Activated naive CD4-positive, alpha-beta T cell (primary cell): ENCODE measurements at places on chromosomes 16 and 17.

DNA sequence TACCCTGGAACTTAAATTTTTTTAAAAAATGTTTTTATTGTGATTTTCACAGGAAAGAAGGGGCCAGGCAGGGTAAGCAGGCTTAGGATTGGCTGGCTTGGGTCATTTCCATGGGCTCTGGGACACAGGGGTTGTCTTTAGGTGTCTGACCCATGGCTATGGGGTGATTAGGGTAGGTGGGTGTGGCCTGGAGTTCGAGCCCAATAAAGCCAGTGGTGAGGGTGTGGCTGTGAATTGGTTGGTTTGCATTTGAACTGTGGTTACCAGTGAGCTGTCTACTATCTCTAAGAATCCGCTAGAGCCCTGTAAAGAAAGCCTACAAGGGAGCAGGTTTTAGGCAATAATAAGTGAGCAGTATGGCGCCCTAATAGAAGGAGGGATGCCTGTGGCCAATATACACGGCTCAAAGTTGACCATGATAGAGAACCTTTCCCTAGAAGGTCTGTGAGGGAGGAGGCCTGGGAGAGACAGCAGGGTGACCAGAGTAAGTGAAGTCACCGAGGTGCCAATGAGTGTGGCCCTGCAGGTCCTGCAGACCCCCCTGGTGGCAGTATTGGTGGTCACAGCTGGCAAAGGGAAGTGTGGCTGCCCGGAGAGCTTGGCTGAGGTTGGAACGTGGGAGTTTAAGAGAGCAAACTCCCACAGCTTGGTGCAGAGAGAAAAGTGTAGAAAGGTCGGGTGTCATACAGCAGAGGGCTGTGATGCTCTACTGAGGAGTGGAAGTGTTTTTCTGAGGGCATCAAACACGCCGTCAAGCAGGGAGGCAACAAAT is 454.0 kb downstream of the WWOX start:
- no peak for DNase-seq

- no peak for DNase-seq
Measured at GRCh38 chr17:80761110-80761871, 216.7 kb downstream of the RPTOR start.

DNA sequence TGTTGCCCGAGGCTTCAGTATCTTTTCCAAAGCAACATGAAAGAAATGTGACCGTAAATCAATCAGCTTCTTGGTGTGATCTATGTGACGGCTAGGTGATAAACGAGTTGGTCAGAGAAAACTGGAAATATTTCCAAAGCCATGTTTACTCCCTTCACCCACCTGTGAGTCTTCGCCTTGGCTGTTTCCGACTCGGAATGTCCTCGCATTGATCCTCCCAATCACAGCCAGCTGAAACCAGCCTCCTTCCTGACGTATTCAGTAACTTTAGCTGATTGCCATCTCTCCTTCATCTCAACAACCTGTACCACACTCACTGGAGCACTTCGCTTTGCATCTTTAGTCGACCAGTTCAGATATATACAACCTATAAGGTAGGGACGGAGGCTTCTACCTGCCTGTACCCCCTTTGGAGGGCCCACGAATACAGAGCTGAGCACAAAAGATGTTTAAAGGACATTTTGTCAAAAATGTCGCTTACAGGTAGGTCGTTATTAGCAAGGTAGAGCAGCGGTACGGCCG is 705 bp downstream of the KRABD2 start:
- no peak for DNase-seq

GRCh38 chr16:25269879-25270278 is 12.2 kb upstream of the ZKSCAN2 start:
- DNase-seq, result no peak

- no peak for DNase-seq
Measured at GRCh38 chr16:72810480-72810879, 237.4 kb downstream of the ZFHX3 start.

DNA sequence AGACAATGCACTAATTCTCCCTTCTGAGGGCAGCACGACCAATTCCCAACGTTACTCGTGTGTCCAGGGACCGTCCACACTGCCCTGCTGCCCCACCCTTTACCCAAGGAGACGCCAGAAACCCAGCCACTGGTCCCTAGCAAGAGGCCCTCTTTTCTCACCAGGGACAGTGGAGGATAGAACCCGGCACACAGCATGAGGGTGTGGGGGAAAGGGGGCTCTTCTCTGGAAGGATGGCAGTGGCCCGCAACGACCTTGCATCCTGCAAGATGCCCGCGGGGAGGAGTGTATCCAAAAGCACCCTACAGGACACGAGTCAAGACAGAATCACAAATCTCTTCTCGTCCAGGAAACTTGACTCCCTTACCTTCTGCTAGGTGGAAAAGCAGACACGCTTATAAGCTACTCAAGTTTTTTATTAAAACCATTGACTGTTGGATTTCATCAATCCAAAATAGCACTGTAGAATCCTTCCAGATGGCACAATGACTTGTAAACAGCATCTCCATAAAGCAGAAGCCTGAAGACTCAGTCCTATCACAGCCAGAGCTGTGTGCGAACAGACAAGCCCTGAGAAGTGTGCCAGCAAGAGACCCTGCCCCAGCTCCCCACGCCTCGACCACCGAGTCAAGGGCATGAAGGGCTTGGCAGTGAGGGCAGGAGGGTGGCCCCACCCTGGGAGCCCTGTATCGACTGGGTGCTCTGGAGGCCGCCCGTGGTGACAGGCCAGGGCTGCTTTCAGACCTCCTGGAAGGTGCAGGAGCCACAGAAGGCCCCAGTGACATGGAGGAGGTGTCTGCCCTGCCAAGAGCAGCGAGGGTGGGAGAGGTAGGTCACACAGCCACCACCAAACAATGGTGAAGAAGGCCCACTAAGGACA is 103.8 kb downstream of the ANKRD11 start:
- no peak for DNase-seq

- no peak for DNase-seq
Measured at GRCh38 chr17:75875940-75876189, 2.5 kb downstream of the TRIM47 start.

DNA sequence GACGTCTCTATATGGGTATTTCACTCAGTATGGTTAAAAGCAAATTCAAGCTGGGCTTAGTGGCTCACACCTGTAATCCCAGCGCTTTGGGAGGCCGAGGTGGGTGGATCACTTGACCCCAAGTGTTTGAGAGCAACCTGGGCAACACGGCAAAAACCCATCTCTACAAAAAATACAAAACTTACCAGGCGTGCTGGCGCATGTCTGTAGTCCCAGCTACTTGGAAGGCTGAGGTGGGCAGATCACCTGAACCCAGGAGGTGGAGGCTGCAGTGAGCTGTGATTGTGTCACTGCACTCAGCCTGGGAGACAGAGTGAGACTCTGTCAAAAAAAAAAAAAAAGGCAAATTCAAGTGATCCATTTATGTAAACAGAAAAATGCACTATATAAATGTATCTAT is 1.3 kb upstream of the TNFRSF17 start:
- no peak for DNase-seq

- DNase-seq, result no peak
Measured at GRCh38 chr16:50717091-50717490, 23.7 kb downstream of the NOD2 start.

DNA sequence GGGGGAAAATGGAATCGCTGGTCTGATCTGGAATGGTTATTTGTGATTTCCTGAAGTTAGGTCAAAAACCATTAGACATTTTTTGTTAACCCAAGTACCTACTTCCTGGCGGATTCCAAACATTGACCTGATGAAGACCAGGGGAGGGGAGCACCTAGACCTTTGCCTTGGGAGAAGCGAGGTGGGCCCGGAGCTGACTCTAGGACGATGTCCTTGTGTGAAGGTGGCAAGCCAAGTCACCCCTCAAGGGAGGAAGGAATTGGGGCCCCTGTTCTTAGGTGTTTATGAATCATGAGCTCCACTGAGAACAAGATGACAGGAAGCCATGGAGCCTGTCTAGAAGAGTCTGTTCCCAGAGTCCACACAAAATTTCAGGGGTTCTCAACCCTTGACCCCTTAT is 204.9 kb upstream of the FOXF1 start:
- no peak for DNase-seq

DNA sequence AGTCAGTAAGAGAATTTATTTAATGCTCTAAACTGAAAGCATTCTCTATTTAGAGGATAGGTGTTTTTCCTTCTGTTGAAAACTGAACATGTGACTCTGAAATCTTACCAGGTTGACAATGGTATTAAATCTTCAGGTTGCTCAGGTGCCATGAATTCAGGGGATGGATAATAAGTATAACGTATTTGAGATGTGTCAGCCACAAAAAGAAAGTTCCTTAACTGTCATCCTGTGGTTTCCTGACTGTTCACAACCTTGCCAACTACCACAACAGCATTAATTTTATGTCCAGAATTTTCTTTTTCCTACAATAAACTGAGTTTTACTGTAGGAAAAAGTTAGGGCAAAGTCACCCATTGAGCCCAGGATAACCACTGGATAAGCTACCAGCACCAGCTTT is 243.3 kb upstream of the PSMD7 start:
- no peak for DNase-seq

DNA sequence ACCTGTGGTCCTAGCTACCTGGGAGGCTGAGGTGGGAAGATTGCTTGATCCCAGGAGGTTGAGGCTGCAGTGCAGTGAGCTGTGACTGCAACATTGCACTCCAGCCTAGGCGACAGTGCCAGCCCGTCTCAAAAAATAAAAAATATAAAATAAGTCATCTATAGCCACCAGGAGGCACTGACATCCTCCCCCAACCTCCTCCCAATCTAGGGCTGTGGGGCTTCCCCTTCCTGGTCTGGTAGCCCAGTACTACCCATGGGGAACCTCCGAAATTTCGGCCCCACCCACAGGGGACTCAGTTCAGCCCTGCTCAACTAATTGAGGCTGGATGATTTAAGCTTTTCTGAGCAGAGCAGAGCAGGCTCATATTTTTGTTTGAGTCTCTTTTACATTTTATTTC is 3.2 kb downstream of the ZSCAN10 start:
- no peak for DNase-seq

DNA sequence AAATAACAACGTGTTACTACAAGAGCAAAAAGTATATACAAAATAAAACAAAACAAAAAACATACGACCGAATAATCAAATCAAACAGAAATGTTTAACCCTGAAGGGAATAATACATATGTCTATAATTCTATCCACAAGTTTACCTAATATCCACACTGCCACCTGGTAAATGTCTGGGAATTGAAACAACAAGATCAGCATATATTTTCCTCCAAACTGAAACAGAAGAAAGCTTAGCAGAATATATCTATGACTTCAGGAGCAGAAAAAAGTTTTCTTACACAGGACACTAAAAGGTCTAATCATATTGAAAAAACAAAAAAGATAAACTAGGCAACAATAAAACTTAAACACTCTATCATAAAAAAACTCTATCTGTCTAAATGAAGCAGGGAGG is 404.0 kb downstream of the CDH11 start:
- DNase-seq, result no peak

DNA sequence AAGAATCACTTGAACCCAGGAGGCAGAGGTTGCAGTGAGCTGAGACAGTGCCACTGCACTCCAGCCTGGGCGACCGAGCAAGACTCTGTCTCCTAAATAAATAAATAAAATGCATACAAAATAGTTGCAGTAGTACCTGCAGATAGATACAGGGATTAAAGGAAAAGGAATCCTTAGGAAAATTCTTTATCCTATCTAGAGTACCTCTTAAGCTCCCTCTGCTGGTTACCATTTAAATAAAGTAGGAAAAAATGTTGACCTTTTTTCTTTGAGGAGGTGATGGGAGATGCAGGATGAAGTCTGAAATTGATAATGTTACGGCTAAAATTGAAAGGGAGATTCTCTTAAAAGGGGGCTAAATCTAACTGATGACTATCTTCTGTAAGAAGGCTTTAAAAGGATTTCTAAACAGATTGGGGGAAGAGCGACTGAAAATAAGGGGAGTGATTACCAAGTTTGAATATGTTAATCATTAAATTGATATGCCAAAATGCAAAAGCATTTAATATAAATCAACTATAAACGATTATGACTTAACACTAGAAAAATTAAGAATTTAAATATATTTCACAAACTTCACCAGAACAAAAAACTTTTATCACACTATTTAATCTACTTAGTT is 29.4 kb downstream of the C16orf87 start:
- DNase-seq, result no peak

- no peak for DNase-seq
Measured at GRCh38 chr17:33442320-33442719, 149.2 kb upstream of the ASIC2 start.

DNA sequence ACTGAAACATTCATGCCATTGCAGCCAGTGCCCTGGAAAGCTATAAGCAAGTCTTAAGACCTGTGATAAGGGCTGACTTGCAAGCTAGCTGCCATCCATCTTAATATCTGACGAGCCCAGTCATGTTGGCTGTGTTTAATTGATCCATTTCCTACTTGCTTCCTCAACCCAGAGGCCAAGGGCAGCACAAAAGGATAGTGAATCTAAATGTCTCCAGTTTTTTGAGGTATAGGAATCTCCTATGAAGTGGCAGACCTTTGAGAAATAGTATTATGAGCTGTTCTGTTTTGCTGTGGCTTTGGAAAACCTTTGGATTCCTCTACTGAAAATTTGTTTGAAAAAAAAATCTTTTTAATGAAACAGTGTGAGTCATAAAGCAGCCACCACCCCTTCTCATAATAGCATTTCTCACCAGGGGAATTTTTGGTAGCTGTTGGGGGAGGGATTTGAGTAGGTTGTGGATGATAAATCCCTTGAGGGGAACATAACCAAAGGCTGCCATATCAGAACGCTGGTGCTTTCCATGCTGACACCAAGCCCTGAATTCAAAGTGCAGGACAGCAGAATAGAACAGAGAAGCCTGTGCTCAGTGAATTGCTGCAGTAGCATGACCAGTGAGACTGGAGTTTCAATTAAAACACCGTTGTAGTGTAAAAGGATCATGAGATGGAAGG is 12.9 kb downstream of the ZNRF1 start:
- no peak for DNase-seq

DNA sequence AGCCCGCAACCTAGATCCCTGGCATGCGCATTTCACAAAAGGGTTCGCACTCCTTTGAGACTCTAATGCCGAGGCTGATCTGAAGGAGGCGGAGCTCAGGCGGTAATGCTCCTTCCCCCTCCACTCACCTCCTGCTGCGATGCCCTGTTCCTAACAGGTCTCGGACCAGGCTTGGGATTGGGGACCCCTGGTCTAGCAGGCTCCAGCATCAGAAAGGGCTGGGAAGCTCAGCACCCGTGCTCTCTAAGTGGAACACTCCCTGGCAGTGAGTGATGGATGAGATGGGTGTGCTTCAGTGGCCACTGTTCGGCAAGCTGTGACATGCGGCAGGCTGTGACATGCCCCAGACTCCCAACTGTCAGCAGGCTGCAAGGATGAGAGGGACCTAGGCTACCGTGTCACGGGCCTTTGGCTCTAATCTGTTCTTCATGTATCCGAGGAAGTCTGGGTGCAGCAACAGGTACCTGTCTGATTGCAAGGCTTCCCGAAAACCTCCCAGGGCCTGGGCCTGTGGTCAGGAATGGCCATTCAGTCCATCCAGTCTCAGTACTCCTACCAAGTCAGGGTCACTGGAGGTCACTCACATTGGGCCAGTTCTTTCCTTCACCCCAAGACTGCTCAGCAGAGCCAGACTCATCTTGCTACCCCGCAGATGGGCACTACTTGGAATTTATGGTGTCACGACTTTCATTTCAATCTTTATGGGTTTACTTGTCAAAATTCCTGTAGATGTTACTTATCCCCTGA is 1.3 kb upstream of the ST6GALNAC2 start:
- DNase-seq, result no peak

- peak; percentile 6 for DNase-seq
Measured at GRCh38 chr16:77169650-77170236, 21.2 kb upstream of the MON1B start.

- DNase-seq, result no peak
Measured at GRCh38 chr16:56892705-56893104, 27.7 kb downstream of the SLC12A3 start.
